Activated B cell treated with CpG ODN at 0.5 μM for 24 hours (primary cell): ENCODE measurements at places on chromosomes 2 and 18.
A peak's percentile ranks its signal among the peaks of the same experiment; 100 is the strongest.

GRCh38 chr2:214740867-214741395 is 68.6 kb downstream of the BARD1 start:
- no peak for DNase-seq

- DNase-seq = no peak
Measured at GRCh38 chr2:165544897-165545296, 75.4 kb downstream of the CSRNP3 start.

DNA sequence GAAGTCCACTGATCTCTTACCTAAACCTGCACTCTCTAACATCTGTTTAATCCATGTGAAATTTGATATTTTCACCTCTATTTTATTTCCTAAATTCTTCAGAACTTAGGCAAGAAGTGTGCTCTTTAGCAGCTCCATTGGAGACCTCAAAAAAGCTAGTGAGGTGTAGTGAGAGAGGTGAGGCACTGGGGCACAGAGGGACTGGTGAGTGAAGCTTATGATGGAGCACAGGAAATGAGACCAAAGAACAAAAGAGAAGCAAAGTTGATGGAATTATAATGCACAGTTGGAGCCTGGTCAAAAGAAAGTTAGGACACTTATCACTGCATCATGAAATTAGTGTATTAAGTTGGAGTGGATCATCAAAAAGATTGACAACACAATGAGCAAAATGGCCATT is 1050.7 kb upstream of the NRXN1 start:
- no peak for DNase-seq

DNA sequence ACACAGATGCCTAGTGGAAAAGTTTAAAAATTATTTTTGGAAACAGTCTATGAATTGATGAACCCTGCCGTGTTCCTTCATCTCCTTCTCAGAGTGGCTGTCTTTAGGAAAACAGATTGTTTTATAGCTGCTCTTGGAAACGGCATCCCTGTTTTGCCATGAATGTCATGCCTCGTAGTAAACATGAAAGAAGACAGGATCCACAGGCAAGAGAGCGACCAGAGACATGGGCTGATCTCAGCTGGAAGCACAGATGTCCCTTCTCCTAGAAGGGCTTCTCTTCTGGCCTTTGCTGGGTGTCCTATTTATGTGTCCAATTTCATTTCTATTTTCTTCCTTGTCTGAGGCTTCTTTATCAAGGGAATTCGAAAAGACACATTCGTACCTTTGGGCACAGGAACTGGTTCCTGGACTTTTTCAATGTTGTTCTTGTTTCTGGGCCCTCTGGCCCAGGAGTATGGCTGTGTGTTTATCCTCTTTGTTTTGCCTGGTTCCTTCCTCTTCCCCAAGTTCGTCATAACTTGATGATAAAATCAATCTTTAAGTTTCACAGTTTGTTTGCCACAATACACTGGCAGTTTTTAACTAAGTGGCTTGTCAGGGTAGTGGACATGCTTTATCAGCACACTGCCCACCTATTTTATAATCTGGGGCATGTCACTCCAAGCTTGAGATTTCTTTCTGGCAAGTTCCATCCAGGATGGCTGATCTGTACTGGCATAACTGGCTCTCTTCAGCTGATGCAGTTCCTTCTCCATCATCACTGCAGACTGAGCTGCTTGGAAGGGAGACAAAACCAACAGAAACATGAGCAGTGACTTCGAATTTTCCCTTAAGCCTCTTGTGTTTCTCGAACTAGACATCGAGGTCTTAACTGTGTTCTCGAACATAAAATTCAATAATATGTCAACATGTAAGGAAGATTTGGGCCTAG is 63.2 kb upstream of the MGAT4A start:
- no peak for DNase-seq

DNA sequence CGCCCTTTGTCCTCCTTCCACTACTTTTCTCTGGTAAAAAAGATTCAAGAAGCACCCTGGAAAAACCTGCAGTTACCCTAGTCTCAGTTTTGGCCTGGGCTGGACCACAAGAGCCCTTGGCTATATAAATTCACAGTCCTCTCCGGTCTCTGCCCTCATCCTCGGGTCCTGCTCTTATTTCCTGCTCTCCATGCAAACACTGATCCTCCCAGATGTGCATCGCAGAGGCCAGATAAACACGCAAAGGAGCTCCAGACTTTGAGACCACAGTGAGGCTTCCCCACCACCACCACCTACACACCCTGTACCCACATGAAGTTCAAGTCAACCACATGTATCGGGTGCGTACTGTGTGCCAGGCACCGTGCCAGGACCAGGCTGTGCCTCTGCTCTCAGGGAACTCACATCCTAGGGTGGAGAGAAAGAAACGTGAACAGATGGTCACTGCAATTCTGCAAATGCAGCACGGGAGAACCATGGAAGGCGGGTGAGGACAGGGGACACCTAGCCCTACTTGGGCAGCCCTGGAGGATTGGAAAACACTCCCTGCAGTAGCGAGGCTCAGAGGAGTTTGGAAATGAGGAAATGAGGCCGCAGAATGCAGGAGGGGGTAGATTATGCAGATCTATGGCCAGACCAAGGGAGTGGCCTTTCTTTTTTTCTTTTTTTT is 7.4 kb downstream of the CTDSP1 start:
- no peak for DNase-seq

GRCh38 chr2:62304429-62305417 is 108.8 kb downstream of the B3GNT2 start:
- no peak for DNase-seq

GRCh38 chr18:77016936-77017335 is 115.6 kb downstream of the MBP start:
- no peak for DNase-seq

DNA sequence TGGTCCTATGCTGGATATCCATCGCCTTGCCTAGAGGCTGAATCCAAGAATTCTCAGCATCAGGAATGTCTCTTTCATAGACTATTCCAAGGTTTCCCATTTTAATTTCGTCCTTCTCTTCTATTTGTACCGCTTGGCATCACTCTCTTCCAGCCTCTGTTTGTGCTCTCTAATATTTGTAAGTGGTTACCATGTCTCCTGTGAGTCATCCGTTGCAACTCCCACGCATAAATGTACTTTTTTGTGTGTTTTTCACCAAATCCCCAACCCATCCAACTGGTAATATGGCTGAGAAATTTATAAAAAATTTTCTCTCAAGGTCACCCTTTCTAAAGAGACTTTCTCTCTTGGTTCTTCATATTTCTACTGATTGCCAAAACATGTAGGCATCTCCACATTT is 21.8 kb downstream of the COLEC12 start:
- DNase-seq = no peak

- DNase-seq = no peak
Measured at GRCh38 chr18:56458770-56459712, 179.4 kb downstream of the TXNL1 start.

DNA sequence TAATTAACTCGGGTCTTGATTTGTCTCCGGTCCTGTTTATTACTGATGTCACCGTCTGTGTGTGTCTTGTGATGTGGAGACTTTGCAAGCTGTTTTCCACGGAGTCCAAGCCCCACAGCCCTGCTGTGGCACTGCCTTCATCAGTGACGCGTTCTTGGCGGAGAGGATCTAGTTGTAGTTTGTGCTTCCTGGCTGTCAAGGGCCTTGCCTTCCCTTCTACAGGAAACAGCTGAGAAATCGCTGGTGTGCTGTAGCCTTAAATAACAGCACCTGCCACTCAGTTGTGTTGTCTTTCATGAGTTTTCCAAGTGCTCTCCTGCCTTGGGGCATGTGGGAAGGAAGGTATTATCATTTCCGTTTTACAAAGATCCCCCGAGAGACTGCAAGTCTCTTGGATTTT is 26.3 kb downstream of the CTIF start:
- no peak for DNase-seq

DNA sequence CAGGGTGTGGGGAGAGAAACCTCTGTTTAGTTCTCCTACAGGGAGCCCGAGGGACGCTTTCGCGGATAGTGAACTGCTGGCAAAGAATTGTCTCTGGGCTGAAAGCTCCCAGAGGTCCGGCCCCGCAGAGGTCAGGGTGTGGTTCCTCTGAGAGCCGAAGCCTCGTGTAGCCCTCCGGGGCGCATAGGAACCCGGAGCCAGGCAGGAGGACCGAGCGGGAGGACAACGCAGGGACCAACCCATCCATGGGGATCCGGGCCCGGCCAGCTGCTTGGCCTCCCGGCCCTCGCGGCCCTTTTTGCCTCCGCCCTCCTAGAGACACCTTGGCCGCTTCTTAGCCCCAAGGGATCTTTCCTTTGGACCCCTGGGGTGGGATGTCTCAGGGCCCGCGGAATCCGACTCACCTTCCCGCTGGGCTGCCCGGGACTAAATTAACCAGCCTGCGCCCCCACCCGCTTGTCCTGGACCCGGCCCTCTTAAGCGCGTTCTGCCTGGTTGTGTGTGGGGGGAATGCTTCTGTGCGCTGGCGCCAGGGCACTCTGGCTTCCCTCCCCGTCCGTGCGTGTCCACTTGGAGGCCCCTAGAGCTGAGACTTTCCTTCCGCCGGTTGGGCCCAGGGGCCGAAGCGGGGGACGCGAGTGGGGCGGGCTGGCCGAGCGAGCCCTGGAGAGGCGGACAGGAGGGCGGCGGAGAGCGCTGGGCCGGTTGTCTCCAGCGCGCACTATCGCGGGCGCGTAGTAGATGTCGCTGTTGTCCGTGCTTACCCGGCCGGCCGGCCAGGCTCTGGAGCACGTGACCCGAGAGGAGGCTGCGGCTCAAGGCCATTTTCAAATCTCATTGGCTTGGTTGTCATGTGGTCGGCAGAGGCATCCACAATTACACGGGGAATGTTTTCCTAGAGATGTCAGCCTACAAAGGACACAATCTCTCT is at the start of gene HOXD10:
TSS of gene HOXD10 (plus strand) at position 896 of the 931 bp plus-strand sequence. CDS start 56 bp downstream, outside the sequence.
- DNase-seq = no peak

- no peak for DNase-seq
Measured at GRCh38 chr2:26979741-26980140, 9.3 kb downstream of the MAPRE3 start.

DNA sequence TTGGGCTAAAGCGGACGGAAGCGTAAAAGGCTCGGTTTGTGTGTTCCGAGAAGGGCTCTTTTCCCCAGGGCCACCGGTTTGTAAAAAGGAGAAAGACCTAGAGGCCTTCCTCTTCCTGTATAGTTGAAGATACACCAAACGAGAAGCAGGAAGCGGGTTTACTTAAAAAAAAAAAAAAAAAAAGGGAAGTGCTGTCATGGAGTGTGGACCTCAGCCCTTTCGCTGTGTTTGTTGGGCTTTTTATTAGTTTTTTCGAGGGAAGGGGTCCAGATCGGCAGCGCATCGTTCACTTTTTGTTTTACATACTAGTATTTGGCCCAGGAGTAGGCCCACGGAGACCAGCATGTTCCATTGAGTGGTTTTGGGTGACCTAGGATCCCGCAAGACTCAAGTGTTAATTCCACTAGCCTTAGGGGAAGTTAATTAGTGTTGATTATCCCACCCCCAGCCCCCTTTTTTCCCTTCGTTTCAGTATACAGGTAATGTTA is 676 bp downstream of the ACTR2 start:
- peak; percentile 44 for DNase-seq

DNA sequence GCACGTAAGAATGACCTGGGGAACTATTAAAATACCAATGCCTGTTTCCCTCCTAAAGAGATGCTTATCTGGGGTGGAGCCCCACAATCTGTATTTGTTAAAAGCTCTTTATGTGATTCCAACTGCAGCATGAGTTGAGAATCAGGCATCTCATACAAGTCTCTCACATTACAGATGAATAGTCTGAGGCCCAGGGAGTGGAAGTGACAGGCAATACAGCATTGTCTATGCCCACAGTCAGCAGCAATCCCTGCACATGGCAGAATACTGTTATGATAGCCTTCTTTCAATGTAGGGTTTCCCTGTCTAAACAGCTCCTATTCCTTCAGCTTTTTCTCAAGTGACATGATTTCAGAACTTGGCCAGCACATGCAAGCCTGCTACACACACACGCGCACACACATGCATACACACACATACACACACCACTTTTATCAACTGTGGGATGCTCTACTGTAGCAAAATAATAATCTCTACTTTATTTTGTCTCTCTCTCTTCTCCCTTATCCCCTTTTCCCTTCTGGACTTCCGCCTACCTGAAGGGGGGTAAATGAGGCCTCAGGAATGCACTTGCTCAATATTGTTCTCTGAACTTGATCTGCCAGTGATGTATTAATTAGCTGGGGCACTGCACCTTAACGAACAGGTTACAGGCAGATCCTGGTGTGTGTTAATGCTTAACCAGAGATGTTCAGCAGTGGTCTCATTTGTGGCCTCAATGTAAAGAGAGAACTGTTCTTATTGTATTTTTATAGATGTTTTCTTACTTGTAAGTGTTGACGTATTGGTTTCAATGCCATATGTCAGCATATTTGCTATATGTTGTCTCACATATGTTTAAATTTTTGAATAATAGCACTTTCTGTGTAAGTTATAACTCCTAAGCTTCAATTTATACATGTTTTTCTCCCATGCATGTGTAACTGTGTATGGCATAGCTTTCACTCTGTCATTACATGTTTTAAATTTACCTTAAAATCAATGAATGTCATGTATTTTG is 116.0 kb downstream of the SETBP1 start:
- no peak for DNase-seq

- DNase-seq = no peak
Measured at GRCh38 chr18:79252904-79253633, 142.7 kb upstream of the NFATC1 start.
